CD4-positive, alpha-beta T cell treated with Interleukin-6 at 100 ng/mL for 8 hours (primary cell): ENCODE measurements at places on chromosomes 1 and 21.

- no peak for DNase-seq
Measured at GRCh38 chr21:38916214-38916964, 110.7 kb downstream of the ETS2 start.

GRCh38 chr1:20883766-20884165 lies 96.7 kb upstream of the HP1BP3 start:
- DNase-seq, result no peak

- peak; percentile 59 for DNase-seq
Measured at GRCh38 chr1:42957880-42958487, 684 bp downstream of the SLC2A1 start.

DNA sequence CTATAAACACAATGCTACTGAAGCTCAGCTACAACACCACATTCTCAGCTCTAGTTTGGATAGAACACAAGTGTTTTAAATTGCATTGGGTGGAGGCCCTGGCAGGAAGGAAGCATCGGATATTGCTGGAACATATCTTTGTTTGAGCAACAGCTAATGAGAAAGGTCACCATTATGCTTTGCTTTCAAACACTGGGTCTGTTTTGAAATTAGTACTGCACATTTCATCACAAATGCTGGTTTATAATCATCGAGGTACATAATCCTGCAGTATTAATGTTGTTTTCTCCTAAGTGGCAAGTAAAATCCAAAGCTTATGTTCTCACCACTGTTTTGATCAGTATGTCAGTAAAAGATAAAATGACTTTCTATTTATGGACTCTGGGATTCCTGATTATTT lies 61.5 kb upstream of the ARHGAP29 start:
- DNase-seq, result no peak

DNA sequence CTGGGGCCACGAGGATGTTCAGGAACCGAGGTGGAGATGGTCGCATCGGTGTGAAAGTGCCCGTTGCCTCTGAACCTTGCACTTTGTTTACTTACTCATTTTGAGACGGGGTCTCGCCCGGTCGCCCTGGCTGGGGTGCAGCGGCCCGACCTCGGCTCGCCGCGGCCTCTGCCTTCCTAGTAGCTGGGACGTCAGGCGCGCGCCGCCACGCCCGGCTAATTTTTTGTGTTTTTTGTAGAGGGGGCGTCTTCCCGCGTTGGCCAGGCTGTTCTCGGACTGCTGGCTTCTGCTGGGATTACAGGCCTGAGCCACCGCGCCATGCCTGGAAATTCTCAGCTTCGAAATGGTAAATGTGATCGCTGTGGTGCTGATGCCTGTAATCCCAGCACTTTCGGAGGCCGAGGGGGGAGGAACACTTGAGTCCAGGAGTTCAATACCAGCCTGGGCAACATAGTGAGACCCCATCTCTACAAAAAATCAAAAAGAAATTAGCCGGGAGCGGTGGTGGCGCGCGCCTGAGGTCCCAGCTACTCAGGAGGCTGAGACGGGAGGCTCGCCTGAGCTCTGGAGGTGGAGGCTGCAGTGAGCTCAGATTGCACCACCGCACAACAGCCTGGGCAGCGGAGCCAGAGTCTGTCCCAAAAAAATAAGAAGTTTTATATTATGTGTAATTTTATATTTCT lies 684 bp upstream of the MRPL20 start:
- no peak for DNase-seq

DNA sequence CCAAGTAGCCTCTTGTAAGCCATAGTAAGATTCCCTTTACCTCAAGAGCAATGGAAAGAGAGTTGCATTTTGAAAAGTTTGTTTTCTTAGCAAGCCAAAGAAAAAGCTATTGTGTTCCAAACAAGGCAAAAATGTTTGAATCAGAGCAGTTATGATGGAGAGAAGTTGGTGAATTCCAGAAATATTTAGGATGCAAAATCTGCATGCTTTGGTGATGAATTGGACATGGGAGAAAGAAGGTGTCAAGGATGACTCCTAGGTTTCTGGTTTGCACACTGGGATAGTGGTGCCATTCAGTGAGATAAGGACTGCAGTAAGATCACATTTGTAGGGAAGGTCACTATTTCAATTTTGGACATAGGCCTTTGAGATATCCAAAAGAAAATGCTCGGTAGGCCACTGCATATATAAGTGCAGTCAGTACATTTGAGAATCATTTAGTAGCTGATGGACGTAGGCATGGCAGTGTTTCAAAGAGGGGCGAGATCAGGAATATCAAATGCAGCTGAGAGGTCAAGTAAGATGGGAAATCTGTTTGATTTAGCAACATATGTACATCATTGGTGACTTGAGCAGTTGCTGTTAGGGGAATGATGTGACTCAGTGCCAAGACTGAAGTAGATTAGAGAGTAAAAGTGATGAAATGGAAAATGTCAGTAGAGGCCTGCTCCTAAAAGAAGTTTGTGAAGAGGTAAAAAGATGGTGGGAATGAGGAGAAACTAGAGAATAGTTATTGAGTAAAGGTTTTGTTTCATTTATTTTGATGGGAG lies 33.9 kb upstream of the GPR25 start:
- no peak for DNase-seq

GRCh38 chr1:181985936-181986906 lies 75.3 kb downstream of the ZNF648 start:
- DNase-seq, result no peak

- DNase-seq, result no peak
Measured at GRCh38 chr1:61337981-61338848, 255.9 kb downstream of the NFIA start.

DNA sequence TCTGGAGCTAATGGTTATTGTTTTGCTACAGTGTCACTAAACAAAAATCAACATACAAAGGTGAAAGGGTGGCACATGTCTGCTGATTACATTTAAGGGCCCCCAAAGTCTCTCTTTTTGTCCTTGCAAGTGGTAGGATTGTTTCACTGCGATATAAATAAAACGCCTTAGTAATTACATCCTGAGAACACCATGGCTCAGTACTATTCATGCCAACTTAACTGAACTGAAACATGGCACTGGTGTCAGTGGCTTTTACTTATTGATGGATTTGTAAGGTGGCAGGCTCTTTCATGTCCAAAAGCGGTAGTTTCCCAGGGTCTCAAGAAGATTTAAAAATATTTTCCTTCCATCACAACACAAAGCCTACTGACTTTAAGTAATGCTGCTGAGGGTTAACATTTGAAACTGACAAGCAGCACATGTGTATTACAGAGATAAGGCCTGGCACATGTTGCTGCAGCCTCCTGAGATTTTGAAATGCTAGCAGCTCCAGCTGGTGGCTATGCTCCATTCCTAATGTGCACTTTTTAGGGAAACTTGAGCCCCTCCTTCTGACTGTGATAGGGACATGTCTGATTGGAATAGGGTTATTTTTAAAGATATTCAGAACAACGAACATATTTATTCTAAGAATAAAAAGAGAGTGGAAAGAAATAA lies 86.8 kb downstream of the ATP1B1 start:
- DNase-seq, result no peak

DNA sequence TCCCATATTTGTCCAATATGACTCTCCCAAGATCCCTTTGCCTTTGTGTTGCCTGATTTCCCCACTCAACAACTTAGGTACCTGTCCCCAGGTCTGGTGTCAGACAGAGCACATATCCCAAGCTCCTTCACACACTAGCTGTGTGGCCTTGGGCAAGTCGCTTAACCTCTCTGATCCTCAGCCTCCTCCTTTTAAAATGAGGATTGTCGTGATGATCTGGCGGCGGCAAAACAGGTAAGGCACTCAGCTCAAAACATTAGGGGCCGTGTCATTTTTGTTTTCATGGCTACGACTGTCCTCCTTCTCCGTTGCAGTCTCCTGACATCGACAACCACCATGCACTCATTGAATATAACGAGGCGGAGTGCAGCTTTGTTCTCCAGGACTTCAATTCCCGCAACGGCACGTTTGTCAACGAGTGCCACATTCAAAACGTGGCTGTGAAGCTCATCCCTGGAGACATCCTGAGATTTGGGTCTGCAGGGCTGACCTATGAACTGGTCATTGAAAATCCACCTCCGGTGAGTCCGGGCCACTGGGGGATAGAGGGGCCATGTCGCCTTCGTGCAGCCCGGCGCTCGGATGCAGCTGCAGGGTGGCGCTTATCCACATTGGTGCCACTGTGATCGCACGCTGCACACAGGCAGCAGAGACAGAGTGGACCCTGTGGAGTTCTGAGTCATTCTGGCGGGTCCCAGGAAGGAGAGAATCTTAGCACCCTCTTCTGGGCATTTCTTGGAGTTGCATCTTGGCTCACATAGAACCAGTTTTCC lies 25.2 kb downstream of the FHAD1 start:
- peak; percentile 8 for DNase-seq

- no peak for DNase-seq
Measured at GRCh38 chr1:162026881-162027280, 3.2 kb upstream of the OLFML2B start.

DNA sequence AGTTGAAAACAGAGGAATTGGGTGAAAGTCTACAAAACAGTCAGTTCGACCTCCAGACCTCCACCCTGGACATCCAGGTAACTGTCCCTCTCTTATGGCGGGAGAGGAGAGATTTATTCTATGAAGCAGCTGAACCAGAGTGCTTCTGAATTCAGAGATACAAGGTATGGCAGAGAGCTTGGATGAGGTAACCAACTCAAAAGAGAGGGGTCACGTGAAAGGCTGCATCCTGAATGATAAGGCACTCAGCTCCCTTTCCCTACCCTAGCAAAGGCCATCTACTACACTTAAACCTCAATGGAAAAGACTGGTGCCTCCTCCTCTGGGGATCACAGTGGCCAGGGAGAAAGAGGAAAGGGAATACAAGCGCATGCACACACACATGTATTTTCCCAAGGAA lies 88.4 kb upstream of the KCNA3 start:
- no peak for DNase-seq

DNA sequence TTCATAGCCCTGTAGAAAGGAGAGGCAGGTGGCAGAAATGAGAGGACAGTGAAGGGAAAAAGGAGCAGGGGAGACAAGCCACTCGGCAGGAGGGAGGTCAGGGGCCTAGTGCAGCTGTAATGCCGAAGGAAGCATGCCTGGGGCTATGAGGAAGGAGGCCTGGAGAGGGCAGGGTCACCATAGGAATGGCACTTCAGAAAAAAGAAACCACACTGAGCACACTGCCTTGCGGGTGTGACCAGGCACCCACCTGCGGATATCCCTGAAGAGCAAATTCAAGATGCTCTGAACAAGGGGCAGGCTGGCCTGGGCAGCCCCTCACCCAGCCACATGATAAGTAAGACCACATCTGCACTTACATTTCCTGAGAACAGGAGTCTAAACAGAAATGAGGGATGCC lies 104.7 kb downstream of the JAK1 start:
- no peak for DNase-seq

DNA sequence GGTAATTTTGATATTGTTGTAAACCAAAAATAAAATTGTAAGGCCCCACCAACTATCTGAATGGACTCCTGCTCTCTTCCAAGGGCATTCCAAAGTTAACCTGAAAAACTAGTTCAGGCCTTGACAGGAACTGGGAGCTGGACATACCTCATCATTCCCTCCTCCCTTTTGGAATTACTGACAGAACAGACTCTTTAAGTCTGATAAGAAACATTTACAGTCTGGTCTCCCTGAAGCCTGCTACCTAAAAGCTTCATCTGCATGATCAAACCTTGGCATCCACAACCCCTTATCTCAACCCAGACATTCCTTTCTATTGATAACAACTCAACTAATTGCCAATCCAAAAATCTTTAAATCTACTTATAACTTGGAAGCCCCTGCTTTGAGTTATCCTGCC lies 123.8 kb downstream of the TLR5 start:
- no peak for DNase-seq

- no peak for DNase-seq
Measured at GRCh38 chr1:201539561-201540431, 869 bp downstream of the NAV1 start.

GRCh38 chr1:5701642-5702041 lies 290.6 kb downstream of the NPHP4 start:
- DNase-seq, result no peak

GRCh38 chr1:197008861-197009260 lies 31.5 kb downstream of the CFHR5 start:
- no peak for DNase-seq

DNA sequence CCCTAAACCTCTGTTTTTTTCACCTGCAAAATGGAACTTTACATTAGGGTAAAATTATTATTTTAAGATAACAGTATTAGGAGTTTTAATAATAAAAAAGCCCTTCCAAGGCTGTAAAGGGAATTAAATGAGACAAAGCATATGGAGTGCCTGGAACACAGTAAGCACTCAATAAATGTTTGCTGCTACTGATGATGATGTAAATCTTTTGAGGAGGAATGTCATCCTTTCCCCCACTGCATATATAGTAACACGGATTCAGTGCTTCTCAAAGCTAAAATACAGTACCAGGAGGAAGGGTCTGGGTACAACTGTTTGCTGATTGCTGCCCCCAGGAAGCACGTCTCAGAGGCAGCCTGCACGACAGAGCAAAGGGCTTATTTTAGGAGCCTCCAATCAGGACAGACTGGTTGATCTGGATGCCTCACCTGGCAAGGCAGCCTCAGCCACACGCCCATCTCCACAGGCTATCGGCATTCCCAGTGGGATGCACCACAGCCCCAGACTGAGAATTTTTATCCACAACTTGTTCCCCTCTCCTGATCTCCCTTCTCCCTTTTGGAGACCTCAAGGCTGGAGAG lies 64.4 kb downstream of the GADD45A start:
- DNase-seq, result no peak

DNA sequence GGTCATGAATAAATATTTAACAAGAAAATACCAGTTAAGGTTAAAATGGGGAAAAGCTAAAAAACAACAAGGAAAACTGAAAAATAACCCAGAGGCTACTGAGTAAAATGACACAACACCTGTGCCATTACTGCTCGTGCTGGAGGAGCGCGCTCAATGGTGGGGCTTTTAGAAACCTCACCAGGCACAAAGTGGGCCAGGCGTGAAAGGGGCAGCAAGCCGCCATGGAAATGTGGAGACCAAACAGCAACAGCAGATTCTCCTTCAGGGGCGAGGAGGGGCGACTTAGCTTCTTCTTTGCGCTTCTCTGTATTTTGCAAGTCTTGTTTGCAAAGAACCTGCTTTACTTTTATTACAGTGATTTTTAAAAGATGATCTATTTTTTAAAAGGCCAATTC lies 18.9 kb upstream of the SPATC1L start:
- no peak for DNase-seq

DNA sequence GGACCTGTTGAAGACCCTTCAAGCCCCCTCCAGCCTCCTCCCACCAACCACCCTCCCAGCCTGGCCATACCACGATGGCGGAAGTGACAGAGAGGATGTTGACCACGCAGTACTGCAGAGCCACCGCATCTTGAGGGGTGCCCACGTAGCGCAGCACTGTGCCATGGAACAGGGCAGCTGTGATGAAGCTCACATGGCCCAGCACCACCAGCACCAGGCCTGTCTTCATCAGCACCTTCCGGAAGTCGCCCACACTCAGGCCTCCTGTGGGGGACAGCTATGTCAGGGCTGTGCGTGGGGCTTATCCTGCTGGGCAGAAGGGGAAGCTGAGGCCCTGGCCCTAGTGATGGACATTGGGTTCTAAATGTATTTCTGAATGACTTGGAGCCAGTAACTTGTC lies 3.1 kb downstream of the TMEM54 start:
- DNase-seq, result no peak
